Right atrium auricular region (tissue), 2 donors: ENCODE measurements at places on chromosomes 6 and 20.

GRCh38 chr6:10419749-10420545 is 5.1 kb upstream of the TFAP2A start:
- H3K4me3 ChIP-seq: no peak overlapping the region
- no peak for DNase-seq
- H3K36me3 ChIP-seq: no peaks in the 10 kb centered on the region
- peaks cover 80% of the 10 kb centered on the region for H3K27me3 ChIP-seq

GRCh38 chr6:78831492-78831891 is 35.9 kb upstream of the IRAK1BP1 start:
- no peaks in the 10 kb centered on the region for H3K27me3 ChIP-seq
- H3K36me3 ChIP-seq: no peaks in the 10 kb centered on the region
- DNase-seq: no peak
- H3K27ac ChIP-seq: peak overlapping the region; percentile 18

- H3K4me1 ChIP-seq: no peaks in the 10 kb centered on the region
- no peak overlapping the region for H3K27ac ChIP-seq
- H3K36me3 ChIP-seq: no peaks in the 10 kb centered on the region
- no peaks in the 10 kb centered on the region for H3K27me3 ChIP-seq
Measured at GRCh38 chr6:81326881-81327561, 425.5 kb downstream of the TENT5A start.

- no peaks in the 10 kb centered on the region for H3K4me1 ChIP-seq
- no peak for DNase-seq
- no peaks in the 10 kb centered on the region for H3K27me3 ChIP-seq
- H3K27ac ChIP-seq: no peak overlapping the region
- H3K36me3 ChIP-seq: no peaks in the 10 kb centered on the region
- no peak overlapping the region for H3K4me3 ChIP-seq
Measured at GRCh38 chr20:57860576-57860975, 150.8 kb upstream of the PMEPA1 start.
